SK-N-SH treated with all-trans-retinoic acid at 6 μM for 48 hours (cell line): ENCODE measurements at places on chromosomes 5 and 9.
A peak's percentile ranks its signal among the peaks of the same experiment; 100 is the strongest.

DNA sequence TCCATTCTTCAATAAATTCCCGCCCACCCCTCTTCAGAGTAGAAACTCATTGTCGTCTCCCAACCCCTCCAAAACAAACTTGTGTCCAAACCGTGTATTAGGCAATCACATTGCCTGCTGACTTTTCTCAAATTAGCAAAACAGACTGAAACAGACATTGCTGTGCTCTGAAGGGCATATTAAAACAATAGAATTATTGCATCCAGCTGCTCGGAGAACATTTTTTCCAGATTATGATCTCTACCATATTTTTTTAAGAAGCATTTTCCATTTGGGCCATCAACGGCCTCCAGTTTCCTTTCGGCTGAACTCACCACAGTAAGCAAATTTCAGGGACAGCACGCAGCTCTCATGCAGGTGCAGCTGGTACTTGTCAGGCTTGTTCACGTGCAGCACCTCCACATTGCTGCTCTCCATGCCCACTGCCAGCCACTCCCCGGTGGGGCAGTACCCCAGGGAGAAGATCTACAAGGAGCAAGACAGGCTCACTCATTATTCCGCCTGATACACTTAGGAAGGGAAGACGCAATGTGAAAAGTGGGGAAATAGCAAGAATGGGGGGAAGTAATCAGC, 104.1 kb downstream of the TLE1 start:
- ATAC-seq = no peak; the same call in 2 of the 3 replicates

DNA sequence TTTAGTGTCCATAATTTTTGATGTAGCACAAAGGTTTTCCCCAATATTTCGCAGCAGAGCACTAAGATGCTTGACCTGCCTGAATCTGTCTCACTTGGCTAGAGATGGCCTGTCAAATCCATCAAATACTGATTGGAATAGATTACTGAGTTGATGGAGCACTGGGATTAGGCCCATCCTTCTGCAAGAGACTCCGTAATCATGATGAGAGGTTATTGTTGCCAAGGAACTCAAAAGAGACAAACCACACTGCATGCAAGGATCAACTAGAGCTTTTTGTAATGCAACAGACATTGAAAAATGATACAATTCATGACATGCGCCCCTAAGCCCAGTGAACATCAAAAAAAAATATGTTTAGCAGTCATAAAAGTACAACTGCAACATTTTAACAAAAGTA, 585.3 kb upstream of the GRAMD2B start:
- ATAC-seq = no peak

- ATAC-seq = no peak
Observed at GRCh38 chr5:33241802-33242201, 199.0 kb upstream of the TARS1 start.

DNA sequence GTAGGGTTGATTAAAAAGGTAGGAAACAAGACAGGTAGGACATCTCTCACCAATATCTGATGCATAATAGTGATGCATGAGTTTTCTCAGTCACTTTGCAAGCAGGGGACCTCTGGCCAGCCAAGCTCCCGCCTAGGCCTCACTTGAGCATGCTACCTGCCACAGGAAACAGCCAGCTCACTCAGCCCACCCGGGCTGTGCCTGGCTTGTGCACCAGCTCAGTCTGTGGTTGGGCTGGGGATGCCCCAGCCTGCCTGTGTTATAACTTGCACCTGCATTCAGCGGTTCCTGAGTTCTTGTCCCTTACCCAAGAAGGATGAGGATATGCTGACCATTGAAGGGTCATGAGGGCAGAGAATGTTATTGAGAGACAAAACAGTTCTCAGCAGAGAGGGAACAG, 172.8 kb upstream of the PLCXD3 start:
- ATAC-seq = no peak

DNA sequence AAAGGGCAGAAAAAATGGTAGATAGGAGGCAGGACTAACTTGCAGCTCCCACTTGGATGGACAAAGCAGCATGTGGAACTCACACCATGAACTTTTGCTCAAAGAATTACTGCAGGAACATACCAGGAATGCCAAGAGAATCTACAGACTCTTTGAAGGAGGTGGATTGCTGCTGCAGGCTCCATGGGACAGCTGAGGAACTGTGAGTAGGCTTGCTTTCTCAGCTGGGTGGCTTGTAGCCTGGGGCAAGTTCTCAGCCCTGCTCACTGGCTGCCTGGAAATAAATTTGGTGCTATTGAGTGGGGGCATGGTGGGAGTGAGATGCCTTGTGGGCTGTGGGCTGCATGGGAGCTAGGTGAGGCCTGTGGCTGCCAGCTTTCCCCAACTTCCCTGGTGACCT, 574.5 kb downstream of the PRELID2 start:
- no peak for ATAC-seq

DNA sequence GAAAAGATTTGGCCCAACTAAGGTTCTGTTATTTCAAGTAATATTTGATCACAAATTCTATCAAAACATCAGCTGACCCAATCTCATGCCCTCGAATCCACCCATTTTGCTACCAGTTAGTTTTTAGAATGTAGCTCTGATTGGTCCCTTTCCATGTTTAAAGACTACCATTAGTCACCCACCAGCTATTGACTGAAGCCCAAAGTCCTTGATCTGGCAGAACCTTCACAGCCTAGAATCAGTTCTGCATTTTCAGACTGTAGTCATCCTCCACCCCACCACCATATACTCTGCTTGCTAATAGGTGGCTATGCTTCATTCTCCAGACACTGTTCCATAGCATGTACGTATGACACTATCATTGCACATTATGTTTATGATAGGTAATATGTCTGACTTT, 182.2 kb upstream of the TARS1 start:
- ATAC-seq = peak; percentile 23; the same call in 2 of the 3 replicates

- ATAC-seq = no peak
Observed at GRCh38 chr5:77367741-77368140, 124.4 kb downstream of the WDR41 start.

DNA sequence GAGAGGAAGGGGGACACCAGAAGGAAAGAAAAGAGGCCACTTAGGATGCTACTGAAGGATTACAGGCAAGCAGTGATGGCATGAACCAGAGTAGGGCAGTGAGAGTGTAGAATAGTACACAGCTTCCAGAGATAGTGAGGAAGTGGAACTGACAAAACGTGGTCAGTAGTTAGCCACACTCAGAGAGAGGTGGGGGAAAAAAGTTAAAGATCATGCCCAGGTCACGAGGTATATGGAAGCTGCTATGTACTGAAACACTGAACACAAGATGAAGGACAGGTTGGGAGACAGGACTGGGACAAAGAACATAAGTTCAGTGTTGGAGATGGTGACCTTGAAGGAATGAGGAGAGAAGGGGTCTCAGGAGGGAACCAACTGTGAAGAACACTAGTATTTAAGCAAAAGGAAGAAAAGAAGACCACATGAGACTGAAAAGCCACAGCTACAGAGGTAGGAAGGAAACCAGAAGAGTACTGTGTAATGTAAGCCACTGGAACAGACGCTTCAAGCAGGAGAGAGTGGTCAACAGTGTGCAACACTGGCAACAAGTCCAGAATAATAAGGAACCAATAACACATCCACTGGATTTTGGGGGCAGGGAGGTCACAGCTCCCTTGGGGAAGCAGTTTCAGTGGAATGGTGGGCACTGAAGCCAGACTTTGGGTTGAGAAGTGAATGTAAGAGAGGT, 45.5 kb downstream of the ELL2 start:
- peak; percentile 30 for ATAC-seq

DNA sequence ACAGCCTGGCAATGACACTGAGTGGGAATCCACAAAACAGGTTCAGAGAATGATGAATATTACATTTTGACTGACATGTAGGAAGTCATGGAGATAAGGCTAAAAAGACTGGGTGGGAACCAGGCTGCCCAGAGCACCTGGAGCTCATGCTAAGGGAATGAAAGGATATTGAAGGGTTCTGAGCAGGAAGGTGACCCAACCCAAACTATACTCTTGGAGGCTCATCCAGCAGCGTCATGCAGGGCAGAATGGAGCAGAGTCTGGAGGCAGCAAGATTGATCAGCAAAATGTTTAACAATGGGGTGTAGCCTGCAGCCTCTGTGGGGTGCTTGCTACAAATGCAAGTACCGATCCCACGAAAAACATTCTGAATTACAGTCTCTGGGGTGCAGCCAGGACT, 120.2 kb downstream of the PSD2 start:
- no peak for ATAC-seq

GRCh38 chr5:137575847-137576246, 76.7 kb upstream of the SPOCK1 start:
- ATAC-seq = no peak

GRCh38 chr5:164394686-164395194, 889.3 kb downstream of the MAT2B start:
- ATAC-seq = no peak

- no peak for ATAC-seq
Observed at GRCh38 chr9:134010310-134011173, 14.7 kb upstream of the BRD3OS start.

DNA sequence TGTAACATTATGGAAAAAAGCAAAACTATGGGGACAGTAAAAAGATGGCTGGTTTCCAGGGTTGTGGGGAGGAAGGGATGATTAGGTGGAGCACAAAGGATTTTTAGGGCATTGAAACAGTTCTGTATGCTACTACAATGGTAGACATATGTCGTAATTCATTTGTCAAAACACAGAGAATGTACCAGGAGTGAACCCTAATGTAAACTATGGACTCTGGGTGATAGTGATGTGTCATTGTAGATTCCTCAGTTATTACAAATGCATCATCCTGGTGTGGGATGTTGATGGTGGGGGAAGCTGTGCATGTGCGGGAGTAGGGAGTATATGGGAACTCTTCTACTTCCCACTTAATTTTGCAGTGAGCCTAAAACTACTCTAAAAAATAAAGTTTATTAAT, 135.0 kb upstream of the GABRP start:
- ATAC-seq = no peak

DNA sequence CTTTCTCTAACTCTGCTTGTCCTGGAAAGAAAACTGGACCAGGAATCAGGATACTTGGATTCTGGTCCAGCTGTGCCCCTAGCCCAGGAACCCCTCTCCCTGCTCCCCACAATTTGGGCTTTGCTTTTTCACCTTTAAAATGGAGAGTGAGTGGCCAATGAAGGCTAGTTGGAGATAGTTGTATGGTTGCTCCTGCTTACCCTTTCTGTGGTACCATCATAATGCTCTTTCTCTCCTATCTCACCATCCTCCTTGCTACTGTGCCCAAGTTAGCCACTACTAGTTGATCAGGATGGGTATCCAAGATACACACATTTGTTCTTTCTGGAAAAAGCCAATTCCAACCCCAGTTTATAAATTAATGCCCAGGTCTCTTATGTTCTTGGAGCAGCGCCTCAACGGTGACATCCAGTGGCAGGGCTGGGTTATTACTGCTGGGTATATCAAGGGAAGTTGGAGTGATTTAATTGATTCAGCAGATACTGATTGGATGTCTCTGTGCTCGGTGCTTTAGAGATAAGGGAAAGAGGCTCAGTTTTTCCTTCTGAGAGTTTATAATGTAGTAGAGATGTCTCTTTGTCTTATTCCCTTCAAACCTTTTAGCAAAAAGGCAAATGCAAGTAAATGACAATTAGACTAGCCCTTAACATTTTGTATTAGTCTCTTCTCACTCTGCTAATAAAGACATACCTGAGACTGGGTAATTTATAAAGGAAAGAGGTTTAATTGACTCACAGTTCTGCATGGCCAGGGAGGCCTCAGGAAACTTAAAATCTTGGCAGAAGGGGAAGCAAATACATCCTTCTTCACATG, 38.5 kb downstream of the FAXDC2 start:
- peak; percentile 88 for ATAC-seq

DNA sequence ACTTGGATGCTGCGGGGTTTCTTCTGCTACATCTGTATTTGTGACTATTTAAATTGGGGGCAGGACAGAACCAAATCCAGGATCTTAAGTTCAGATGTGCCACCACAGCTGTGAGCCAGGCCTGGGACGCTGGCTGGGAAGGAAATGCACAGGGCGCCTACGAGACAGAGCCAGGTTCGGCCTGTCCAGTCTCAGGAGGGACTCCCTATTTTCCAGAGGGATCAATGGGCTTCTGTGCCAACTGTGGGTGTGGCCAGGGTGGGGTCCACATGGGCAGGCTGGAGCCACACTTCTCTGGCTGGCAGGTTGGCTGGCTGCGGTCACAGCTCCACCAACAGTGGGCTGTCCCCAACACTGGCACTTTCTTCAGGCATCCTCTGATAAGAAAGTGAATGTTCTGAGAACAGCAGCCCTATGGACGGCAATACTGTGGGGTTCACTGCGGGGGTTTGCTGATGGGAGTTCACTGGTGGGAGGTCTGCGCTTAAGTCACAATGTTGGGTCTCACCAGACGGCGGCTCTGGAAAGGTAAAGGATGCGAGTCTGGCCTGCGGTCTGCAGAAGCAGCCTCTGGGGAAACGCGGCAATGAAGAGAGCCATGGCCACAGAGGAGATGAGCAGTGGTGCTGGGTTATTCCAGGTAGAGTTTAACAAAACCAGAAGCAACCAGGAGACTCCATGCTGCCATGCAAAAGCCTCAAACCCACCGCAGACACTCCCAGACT, 78.1 kb downstream of the DAP start:
- ATAC-seq = no peak

DNA sequence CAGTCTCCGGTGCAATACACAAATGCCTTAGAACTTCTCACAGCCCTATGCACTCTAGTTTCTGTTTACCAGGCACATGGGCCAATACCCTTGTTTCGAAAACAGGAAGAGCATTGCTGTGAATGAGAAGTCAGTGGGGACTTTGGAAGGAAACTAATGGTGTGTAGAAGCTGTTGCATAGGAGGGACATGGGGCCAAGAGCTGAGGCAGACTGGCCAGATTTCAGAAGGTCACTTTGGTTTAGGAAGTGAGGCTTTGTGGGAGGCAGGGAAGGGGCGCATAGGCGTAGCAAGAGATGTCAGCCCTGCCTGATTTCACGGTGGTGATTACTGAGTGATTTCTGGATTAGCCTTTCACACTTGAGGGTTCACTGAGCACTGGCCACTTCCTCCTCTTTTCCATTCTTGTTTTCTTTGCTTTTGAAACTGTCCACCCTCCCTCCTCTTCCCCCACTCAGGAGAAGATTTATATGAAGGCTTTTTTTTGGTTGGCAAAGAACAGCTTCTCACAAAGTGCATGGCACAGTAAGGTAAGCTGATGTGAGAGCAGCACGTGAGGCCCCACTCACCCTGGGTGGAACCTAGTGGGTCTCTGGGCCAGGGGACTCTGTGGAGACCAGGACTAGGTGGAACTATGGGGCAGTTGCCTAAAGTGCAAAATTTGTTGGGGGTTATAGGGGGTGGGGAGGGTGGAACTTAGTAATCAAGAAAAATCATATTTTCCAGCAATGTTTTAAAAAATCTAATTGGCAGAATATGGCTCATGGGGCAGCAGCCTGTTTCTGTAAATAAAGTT, 6.1 kb upstream of the TMEM252 start:
- ATAC-seq = no peak

- ATAC-seq = no peak
Observed at GRCh38 chr9:135355521-135356011, 124.0 kb upstream of the PPP1R26 start.

- ATAC-seq = no peak
Observed at GRCh38 chr9:1922026-1922425, 93.1 kb upstream of the SMARCA2 start.

- no peak for ATAC-seq
Observed at GRCh38 chr9:109907400-109907799, 127.4 kb downstream of the PALM2AKAP2 start.

DNA sequence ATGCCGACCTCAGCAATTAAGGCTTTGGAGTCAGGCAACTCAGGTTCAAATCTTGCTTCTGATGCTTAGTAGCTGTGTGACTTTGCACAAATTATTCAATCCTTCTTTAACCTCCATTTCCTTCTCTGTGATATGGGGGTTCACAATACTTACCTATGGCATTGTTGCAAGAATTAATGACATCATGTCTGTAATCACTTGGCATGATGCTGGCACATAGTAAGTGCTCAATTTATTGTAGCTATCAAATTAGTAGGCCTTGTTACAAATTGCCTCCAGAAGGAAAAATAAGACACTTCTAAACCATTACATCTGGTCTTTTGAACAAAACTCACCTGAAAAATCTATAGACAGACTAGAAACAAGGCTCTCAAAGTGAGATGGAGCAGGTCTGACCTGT, 29.9 kb upstream of the NDFIP1 start:
- ATAC-seq = no peak
